ENCODE measurements at places on chromosomes 3 and 15. TPM values are rescaled to one million over a fixed set of nuclear protein-coding genes. Genes with fewer than 3 reads are reported as not detected.

Gene ALDH1A2
- not detected for polyA plus RNA-seq

Gene MON1A
- 24.0 TPM for polyA plus RNA-seq

Gene SEMA6D
- polyA plus RNA-seq: not detected

Gene IL1RAP
- 5.6 TPM for polyA plus RNA-seq

Gene KBTBD12
- not detected for polyA plus RNA-seq

Gene HES1
- not detected for polyA plus RNA-seq

Gene ZMYND10
- 3.7 TPM for polyA plus RNA-seq

Gene MUC20
- 1.2 TPM for polyA plus RNA-seq

Gene C3orf85
- polyA plus RNA-seq: not detected

GRCh38 chr3:175668300-175668699 is 809.2 kb downstream of the NAALADL2 start:
- H3K27me3 ChIP-seq: peaks cover 2% of the 10 kb centered on the region
- H3K4me3 ChIP-seq: no peak overlapping the region

DNA sequence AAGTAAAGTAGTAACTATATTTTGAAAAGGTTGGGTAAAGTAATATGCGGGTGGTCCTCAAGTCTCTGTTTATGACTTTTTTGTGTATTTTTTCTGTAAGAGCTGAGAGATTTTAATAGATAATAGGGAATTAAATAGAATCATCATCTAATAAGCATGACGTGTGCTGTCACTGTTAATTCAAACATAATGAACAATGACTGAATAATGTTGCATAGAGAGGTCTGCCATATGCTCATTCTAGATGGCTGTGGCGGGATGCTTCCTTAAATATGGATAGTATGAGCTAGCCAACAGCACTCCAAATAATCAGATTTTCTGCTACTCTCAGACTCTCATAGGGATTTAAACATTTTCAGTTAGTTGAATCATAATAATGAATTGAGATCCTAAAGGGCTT is 302.8 kb upstream of the RBMS3 start:
- no peak overlapping the region for H3K4me3 ChIP-seq
- no peaks in the 10 kb centered on the region for H3K36me3 ChIP-seq
- no peaks in the 10 kb centered on the region for H3K4me1 ChIP-seq
- H3K27me3 ChIP-seq: no peaks in the 10 kb centered on the region
- H3K27ac ChIP-seq: no peak overlapping the region

DNA sequence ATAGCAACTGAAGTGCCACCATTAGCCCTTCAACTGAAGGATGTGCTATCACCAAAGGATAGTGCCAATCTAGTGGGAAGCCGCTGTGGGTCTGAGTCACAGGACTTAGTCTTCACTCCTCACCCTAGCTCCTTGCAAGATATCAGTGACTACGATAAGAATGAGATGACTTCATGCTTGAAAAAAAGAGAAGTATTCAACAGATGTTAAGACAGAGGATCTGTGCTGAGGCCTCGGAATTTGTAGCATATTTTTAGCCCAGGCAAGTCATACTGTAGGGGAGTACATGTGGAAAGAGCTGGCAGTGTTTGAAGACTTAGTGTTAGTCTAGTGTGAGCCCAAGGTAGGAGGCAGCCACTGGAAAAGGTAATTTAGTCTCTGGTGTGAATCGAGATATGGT is 270.7 kb upstream of the LRTM1 start:
- no peaks in the 10 kb centered on the region for H3K27me3 ChIP-seq
- H3K4me3 ChIP-seq: no peak overlapping the region
- no peak overlapping the region for H3K27ac ChIP-seq
- no peaks in the 10 kb centered on the region for H3K4me1 ChIP-seq
- no peak for DNase-seq

GRCh38 chr15:93830221-93831080 is 400.9 kb upstream of the MCTP2 start:
- H3K27ac ChIP-seq: no peak overlapping the region
- H3K4me1 ChIP-seq: no peaks in the 10 kb centered on the region
- H3K27me3 ChIP-seq: peaks cover 2% of the 10 kb centered on the region
- H3K36me3 ChIP-seq: no peaks in the 10 kb centered on the region
- no peak for DNase-seq

GRCh38 chr3:194130807-194131589 is 5.0 kb upstream of the HES1 start:
- no peaks in the 10 kb centered on the region for H3K36me3 ChIP-seq
- H3K27me3 ChIP-seq: peaks cover 34% of the 10 kb centered on the region
- no peak overlapping the region for H3K27ac ChIP-seq
- no peak for DNase-seq
- no peak overlapping the region for H3K4me3 ChIP-seq

DNA sequence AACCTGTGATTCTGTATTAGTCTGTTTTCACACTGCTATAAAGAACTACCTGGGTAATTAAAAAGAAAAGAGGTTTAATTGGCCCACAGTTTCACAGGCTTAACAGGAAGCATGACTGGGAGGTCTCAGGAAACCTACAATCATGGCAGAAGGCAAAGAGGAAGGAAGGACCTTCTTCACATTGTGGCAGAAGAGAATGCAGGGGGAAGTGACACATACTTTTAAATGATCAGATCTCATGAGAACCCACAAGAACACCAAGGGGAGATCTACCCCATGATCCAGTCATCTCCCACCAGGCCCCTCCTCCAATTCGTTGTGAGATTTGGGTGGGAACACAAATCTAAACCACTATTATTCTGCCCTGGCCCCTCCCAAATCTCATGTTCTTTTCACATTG is 6.1 kb downstream of the ZKSCAN7 start:
- no peak overlapping the region for H3K4me3 ChIP-seq
- DNase-seq: no peak
- H3K4me1 ChIP-seq: peaks cover 14% of the 10 kb centered on the region
- peaks cover 60% of the 10 kb centered on the region for H3K36me3 ChIP-seq
- no peak overlapping the region for H3K27ac ChIP-seq

GRCh38 chr3:122475316-122475715 is 39.4 kb downstream of the KPNA1 start:
- peak overlapping the region; percentile 33 for H3K27ac ChIP-seq
- H3K4me3 ChIP-seq: no peak overlapping the region
- DNase-seq: no peak
- no peaks in the 10 kb centered on the region for H3K27me3 ChIP-seq

DNA sequence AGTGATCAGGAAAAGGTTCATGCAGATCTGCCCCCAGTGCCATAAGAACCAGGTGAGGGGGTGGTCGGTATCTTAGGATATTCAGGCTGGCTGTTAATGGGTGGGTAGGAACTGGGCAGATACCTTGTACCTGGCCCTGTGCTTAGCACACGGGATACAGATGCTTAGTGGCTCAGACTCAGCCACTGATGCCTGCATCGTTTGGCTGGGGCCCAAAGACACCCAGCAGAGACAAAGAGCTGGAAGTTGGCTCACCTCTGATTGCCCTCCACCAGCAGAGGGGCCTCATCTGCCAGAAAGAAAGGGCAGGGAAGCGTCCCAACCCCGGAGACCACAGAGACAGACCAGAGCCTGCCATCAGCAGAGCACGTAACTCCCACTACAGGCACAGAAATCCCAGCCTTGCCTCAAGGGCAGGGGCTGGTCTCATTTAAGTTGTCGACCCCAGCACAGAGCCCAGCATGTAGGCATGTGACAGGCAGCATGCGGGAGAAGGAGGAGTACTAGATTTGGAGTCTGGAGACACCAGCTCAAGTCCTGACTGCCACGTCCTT is 64.1 kb upstream of the SLC6A1 start:
- H3K36me3 ChIP-seq: no peaks in the 10 kb centered on the region
- peaks cover 8% of the 10 kb centered on the region for H3K27me3 ChIP-seq
- no peaks in the 10 kb centered on the region for H3K4me1 ChIP-seq
- DNase-seq: no peak
- no peak overlapping the region for H3K4me3 ChIP-seq
- H3K27ac ChIP-seq: no peak overlapping the region

GRCh38 chr3:115436767-115437301 is 186.5 kb upstream of the GAP43 start:
- no peaks in the 10 kb centered on the region for H3K4me1 ChIP-seq
- H3K27me3 ChIP-seq: no peaks in the 10 kb centered on the region
- no peak for DNase-seq
- H3K4me3 ChIP-seq: no peak overlapping the region
- H3K27ac ChIP-seq: no peak overlapping the region

DNA sequence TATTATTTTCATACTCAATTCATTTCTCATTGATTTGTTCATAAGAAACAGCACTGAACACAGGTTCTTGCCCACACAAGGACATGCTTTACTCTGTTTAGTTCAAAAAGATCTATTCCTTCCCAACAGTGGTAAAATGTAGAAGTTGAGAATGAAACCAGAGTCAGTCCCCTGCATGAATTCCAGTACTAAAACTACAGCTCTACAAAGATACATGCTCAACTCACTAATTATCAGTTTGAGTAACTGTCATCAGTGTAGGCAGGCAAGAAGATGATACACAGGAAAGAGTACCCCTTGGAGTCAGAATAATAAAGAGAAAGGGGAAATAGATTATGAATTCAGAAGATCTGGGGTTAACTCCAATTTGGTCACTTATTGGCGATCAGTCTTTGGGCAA is 43.2 kb downstream of the NR2E3 start:
- H3K4me3 ChIP-seq: no peak overlapping the region
- no peaks in the 10 kb centered on the region for H3K4me1 ChIP-seq
- peaks cover 29% of the 10 kb centered on the region for H3K36me3 ChIP-seq
- no peak overlapping the region for H3K27ac ChIP-seq

DNA sequence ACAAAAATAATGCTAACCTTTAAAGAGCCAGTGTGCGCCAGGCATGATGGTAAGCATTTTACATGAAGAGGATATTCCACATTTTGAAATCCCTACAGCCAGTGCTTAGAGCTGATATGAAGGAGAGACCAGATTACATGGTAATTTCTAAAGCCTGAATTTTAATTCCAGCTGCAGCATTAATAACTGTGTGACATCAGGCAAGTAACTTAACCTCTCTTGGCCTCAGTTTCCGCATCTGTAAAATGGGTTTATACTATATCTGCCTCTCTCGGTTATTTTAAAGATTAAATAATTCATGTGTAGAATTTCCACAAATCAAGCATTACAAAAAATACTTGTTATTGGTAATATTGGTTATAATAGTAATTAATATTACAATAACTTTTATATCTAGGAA is 165.4 kb downstream of the UACA start:
- H3K27ac ChIP-seq: no peak overlapping the region
- H3K4me1 ChIP-seq: no peaks in the 10 kb centered on the region
- H3K27me3 ChIP-seq: peaks cover 10% of the 10 kb centered on the region
- peaks cover 12% of the 10 kb centered on the region for H3K36me3 ChIP-seq
- DNase-seq: no peak

- DNase-seq: no peak
- H3K4me3 ChIP-seq: no peak overlapping the region
- peaks cover 42% of the 10 kb centered on the region for H3K4me1 ChIP-seq
- H3K27me3 ChIP-seq: peaks cover 31% of the 10 kb centered on the region
- no peak overlapping the region for H3K27ac ChIP-seq
- H3K36me3 ChIP-seq: no peaks in the 10 kb centered on the region
Observed at GRCh38 chr15:70269991-70270751, 172.5 kb upstream of the TLE3 start.

- peaks cover 8% of the 10 kb centered on the region for H3K36me3 ChIP-seq
- H3K27me3 ChIP-seq: no peaks in the 10 kb centered on the region
- no peak overlapping the region for H3K4me3 ChIP-seq
- peaks cover 10% of the 10 kb centered on the region for H3K4me1 ChIP-seq
- H3K27ac ChIP-seq: no peak overlapping the region
Observed at GRCh38 chr3:125166599-125167136, 45.9 kb downstream of the SLC12A8 start.

DNA sequence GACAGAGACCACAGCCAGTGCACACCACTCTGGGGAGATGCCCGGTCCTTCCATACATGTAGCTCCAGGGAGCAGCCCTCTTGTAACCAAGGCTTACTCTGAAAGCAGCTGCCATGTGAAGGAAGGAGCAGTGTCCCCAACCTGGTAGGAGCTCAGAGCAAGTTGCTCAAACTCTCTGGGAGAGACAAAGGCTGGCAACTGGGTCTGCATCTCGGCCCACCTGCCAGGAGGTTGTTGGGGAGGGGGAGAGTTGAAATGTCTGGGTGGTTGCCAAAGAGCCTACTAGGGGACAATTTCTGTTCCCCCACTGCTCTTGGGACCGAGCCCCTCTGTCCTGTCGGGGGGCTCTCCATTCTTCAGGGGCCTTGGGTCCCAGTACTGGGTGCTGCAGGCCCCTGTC is 309.9 kb downstream of the TLE3 start:
- no peak overlapping the region for H3K4me3 ChIP-seq
- no peak for DNase-seq
- peaks cover 6% of the 10 kb centered on the region for H3K27me3 ChIP-seq
- H3K4me1 ChIP-seq: no peaks in the 10 kb centered on the region
- no peaks in the 10 kb centered on the region for H3K36me3 ChIP-seq
- no peak overlapping the region for H3K27ac ChIP-seq

- peaks cover 8% of the 10 kb centered on the region for H3K36me3 ChIP-seq
- peak; percentile 98 for DNase-seq
- peak overlapping the region; percentile 98 for H3K27ac ChIP-seq
- peak overlapping the region; percentile 86 for H3K4me3 ChIP-seq
Observed at GRCh38 chr15:75349851-75350588, 3.2 kb downstream of the NEIL1 start.

GRCh38 chr3:142077155-142077858 is 72.0 kb downstream of the TFDP2 start:
- H3K36me3 ChIP-seq: peaks cover 26% of the 10 kb centered on the region
- DNase-seq: no peak
- peak overlapping the region; percentile 51 for H3K27ac ChIP-seq
- peaks cover 59% of the 10 kb centered on the region for H3K4me1 ChIP-seq

GRCh38 chr15:87293031-87293430 is 963.5 kb downstream of the NTRK3 start:
- H3K36me3 ChIP-seq: no peaks in the 10 kb centered on the region
- H3K27me3 ChIP-seq: no peaks in the 10 kb centered on the region
- no peak overlapping the region for H3K4me3 ChIP-seq

- no peak for DNase-seq
- no peak overlapping the region for H3K27ac ChIP-seq
- no peaks in the 10 kb centered on the region for H3K36me3 ChIP-seq
- H3K4me1 ChIP-seq: no peaks in the 10 kb centered on the region
- no peak overlapping the region for H3K4me3 ChIP-seq
Observed at GRCh38 chr3:52521881-52522650, 11.6 kb downstream of the NT5DC2 start.

DNA sequence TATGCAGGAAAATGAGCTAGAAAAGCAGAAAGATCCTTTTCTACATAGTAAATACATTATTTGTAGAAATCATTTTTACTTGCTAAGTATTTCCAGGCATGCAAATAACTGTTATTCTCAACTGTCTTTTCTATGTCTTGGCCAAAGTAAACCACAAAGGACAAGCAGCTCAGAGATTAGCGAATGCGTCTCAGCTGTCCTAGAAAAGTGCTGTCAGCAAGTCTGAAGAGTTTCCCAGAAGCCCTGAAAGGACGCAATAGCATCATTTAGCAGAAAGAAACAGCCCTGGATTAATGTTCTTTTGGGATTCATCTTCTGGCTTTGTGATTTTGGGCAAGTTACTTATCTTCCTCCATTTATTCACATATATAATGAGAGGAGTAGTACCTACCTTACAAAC is 100.3 kb downstream of the ZIC1 start:
- no peak for DNase-seq
- no peak overlapping the region for H3K4me3 ChIP-seq
- no peaks in the 10 kb centered on the region for H3K36me3 ChIP-seq
- no peaks in the 10 kb centered on the region for H3K4me1 ChIP-seq
